Right renal cortex interstitium (tissue), 3 donors: ENCODE measurements at places on chromosomes 13 and 19.

GRCh38 chr13:100892981-100893380 lies 218.4 kb upstream of the TMTC4 start:
- DNase-seq, result no peak

DNA sequence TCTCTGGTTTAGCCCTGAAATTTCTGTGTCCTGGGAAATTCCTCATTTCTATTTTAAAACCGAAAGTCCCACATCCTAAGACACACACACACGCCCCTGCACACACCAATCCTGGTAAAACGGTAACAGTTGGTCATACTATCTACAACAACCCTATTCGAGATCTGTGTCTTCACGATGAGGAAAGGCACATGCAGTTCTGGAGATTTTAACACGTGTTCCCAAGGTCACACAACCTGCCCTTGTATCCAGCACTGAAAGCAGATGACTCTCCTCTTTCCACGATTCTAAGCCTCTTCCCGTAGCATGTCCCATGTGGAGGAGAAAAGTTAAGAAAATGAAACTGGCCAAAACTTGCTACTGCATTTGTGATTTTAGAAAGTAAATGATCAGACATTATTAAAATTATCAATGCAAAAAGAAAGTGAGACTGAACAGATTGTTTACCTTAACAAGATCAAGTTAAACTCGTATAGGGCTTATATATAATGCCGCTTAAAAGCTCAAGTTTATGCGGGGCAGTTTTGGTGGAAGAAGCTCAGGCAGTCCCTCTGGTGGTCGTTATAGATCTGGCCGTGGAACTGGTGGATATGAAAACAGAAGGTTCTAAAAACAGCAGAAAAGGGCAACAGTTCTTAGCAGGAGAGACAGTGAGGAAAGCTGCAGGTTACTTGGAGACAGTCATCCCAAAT lies 32.7 kb downstream of the VSTM1 start:
- no peak for DNase-seq

DNA sequence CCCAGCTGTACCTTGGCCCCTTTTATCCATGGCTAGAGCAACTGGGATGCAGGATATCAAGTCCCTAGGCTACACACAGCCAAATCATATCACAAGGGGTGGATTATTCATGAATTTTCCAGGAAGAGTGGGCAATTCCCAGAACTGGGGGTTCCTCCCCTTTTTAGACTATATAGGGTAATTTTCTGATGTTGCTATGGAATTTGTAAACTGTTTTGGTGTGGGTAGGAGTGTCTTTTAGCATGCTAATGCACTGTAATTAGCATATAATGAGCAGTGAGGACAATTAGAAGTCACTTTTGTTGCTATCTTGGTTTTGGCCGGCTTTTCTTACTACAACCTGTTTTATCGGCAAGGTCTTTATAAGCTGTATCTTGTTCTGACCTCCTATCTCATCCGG lies 18.0 kb upstream of the IGFL4 start:
- DNase-seq, result no peak

- DNase-seq, result peak; percentile 96
Measured at GRCh38 chr19:58499021-58499927, 12.5 kb downstream of the SLC27A5 start.

DNA sequence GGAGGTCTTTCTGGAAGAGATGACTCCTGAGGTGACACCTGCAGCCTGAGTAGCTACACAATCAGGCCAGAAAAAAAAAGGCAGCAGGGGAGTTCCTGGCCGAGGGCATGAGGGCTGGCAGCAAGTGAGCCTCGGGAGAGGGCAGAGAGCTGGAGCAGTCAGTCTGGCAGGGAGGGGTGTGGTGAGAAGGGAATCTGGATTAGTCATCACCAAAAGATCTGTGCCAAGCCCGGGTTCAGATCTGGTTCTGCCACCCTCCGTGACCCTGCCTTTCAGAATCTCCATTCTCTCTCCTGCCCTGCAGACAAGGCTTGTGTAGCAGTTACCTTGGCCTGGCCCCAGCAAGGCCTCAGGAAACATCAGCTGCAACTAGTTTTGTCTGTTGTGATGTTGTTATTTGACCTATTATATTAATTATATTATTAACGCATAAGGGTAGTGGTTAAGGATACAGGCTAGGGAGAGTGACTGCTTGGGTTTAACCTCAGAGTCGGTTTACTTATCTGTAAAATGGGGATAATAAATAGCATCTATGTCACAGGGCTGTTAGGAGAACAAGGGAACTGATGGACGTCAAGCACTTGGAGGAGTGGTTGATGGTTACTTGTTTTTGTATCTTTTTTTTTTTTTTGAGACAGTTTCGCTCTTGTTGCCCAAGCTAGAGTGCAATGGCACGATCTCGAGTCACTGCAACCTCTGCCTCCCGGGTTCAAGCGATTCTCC lies 2.7 kb upstream of the CAPNS1 start:
- DNase-seq, result no peak

DNA sequence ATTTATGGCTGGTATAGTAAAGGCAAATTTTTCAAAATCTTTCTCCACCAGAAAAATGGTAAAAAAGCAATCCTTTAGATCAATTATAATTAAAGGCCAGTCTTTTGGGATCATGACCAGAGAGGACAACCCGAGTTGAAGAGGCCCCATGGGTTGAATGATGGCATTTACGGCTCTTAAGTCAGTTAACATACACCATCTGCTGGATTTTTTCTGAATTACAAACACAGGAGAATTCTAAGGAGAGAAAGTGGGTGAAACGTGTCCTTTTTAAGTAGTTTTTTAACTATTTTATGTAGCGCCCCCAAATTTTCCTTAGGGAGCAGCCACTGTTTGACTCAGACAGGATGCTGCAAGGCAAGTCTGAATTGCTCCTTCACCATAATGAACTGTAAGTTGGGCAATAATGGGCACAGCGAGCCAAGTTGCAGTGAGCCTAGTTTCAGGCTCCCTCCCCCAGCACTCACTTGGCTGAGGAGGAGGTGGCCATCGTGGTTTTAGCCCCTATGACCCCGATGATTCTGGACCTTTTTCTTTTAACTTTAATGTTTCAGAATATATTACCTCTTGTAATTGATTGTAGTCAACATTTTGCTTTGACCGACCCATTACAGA lies 13.6 kb upstream of the ZNF611 start:
- DNase-seq, result no peak

DNA sequence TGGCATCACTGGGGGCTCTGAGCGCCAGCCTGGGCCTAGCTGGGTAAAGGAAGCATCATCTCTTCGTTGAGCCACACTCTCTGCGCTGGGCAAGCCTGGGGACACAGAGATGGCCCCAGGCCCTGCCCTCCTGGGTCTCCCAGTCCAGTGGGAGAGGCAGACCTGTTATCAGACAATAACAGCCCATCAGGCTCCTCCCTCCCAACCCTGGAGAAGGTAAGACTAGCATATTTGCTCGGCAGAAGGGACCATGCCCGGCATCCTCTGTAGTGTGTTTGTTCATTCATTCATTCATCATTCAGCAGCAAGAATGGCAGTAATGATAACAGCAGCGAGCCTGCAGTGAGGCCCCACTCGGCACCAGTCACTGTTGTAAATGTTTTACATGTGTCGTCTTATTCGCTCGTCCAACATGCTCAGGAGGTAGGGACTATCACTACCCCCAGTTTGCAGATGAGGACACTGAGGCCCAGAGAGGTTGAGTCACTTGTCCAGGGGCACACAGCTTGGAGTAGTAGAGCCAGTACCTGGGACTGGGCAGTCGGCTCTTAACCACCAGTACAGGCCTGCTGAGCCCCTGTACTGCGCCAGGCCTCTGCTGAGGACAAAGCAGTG lies 33.2 kb downstream of the PAK4 start:
- DNase-seq, result no peak

- DNase-seq, result no peak
Measured at GRCh38 chr19:10219678-10220077, 11.5 kb downstream of the S1PR2 start.

DNA sequence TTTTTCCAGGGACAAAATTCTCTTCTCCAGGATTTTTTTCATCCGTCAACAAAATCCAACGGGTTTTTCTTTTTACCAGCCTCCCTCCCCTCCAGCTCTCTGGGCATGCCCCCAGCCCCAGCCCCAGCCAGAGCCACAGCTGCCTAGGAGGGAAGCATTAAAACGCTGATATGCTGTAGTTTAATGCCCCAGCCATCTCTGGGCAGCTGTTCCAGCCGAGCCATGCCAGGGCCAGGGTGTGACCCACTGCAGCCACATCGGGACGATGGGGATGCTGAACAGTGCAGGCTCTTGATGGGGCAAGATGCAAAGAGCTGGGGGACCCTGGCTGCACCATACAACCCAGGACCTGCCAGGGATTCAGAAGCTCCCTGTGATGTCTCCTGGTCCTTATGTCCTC lies 32.1 kb downstream of the TSHZ3 start:
- DNase-seq, result no peak

GRCh38 chr13:39052944-39053343 lies 14.7 kb downstream of the NHLRC3 start:
- DNase-seq, result no peak

DNA sequence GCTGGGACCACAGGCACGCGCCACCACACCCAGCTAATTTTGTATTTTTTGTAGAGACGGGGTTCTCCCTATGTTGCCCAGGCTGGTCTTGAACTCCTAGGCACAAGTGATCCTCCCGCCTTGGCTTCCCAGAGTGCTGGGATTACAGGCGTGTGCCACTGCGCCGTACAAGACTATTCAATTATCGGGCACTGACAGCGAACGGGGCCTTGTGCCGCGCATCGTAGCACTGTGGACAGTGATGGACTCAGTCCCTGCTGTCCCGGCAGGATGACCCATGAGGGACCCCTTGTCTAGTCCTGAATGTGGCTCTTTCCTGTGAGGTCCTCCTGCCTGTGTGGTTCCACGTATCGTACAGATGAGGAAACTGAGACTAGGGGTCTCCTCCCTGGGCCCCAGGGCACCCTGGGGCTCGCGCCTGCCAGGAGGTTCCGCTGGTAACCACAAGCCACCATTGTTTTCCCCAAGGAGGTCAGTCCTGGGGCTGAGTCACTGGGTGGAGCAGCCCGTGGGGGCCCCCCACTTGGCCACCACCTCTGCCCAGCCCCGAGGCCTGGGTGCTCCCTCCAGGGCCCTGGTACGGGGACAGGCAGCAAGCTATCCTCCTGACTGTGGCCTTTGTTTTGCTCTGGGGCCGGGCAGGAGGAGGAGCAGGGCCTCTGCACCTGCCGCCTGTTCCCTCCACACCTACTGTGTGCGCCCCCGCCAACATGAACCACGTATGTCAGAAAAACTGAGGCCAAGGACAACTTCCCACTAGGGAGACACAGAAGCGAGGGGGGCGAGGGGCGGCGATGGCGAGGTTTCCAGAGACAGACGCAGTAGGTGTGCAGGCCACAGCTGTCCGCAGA lies 2.9 kb upstream of the TCF3 start:
- no peak for DNase-seq

GRCh38 chr13:50631041-50631440 lies 212.5 kb downstream of the DLEU7 start:
- no peak for DNase-seq

- no peak for DNase-seq
Measured at GRCh38 chr19:15101479-15102082, 5.6 kb upstream of the SYDE1 start.

DNA sequence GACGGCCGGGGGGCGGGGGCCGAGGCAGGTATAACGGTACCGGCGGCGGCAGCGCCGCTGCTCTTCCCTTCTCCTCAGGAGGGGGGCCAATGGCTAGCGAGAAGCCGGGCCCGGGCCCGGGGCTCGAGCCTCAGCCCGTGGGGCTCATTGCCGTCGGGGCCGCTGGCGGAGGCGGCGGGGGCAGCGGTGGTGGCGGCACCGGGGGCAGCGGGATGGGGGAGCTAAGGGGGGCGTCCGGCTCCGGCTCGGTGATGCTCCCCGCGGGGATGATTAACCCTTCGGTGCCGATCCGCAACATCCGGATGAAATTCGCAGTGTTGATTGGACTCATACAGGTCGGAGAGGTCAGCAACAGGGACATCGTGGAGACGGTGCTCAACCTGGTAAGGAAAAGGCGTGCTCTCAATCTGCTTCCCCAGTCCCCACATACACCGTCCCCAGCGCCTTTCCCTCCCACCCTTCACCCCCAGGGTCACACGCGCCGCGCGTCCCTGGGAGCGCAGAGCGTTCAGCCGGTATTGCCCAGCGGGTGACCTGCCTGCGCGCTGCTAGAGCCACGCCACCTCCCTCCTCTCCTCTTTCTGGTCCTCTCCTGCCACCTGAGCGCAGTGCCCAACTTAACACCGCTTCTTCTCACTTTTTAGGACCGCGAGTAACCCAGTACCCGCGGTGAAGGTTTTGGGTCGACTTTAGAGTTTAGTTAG lies 814 bp downstream of the NBEA start:
- no peak for DNase-seq

DNA sequence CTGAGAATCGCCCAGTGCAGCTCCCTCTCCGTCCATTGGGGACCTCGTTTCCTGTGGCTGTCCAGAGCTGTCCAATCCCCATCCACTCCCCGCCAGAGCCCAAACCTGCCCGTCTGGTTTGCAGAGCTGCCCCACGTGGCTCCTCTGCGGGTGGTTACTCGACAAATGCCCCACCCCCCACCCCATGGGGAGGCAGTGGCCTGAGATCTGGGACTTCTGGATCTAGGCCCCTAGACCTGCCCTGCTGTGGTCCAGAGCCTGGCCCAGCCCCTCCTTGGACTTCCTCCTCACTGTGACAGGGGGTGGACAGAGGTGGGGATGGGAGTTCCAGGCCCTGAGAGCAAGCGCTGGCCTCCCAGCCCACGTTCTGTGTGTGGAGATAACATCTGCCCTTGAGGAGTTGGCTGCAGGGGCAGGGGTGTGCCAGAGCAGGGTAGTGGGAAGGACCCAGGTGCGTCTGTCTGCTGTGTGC lies 29.1 kb downstream of the PAK4 start:
- DNase-seq, result no peak

- DNase-seq, result no peak
Measured at GRCh38 chr13:27338816-27339215, 68.2 kb downstream of the RASL11A start.

DNA sequence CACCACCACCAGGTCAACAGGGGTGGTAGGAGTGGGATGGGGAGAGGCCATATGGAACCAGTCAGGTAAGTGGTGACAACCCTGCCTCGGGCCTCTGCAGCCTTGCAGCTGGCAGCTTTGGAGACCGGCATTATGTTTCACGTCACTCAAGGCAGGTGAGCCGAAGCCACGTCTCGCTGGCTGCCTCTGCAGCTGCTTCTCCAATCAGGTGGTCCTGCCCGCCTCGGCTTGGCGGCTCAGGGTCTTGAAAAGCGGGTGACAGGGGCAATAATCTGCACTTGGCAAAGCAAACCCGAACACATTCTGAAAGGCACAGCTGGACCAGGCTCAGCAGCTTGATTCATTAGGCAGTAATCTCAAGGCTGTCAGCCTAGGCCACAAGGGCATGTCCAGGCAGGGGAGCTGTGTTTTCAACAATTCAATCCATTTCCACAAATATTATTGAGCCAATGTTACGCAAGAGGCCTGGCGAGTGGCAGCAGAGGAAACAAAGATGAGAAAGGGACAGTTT lies 77.4 kb upstream of the PCDH8 start:
- DNase-seq, result peak; percentile 3

- DNase-seq, result no peak
Measured at GRCh38 chr13:40130871-40131636, 475.6 kb downstream of the COG6 start.

DNA sequence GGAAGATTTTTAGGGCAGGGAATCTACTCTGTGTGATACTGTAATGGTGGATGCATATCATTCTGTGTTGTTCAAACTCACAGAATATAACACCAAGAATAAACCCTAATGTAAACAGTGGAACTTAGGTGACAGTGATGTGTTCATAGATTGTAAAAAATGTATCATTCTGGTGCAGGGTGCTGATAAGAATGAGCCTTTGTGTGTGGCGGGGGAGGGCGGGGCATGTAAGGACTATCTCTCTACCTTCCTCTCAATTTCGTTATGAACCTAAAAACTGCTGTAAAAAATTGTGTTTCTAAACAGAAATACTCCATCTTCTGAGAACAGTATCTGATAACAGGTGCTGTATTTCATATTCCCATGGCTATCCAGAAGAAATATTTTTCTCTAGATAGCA lies 35.6 kb downstream of the TNFRSF19 start:
- DNase-seq, result no peak
